ENCODE measurements at places on chromosomes 5 and 9.

DNA sequence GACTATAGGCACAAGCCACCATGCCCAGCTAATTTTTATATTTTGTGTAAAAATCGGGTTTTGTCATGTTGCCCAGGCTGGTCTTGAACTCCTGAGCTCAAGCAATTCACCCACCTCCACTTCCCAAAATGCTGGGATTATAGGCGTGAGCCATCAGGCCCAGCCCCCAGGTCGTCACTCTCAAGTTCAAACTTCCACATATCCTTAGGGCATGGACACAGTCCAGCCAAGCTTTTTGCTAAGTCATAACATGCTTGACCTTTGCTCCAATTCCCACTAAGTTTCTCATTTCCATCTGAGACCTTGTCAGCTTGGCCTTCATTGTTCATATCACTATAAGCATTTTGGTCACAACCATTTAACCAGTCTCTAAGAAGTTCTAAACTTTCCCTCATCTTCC is 43.9 kb upstream of the ARAP3 start:
- DNase-seq = no peak

GRCh38 chr5:172799416-172799815 is 28.4 kb upstream of the DUSP1 start:
- DNase-seq = no peak

DNA sequence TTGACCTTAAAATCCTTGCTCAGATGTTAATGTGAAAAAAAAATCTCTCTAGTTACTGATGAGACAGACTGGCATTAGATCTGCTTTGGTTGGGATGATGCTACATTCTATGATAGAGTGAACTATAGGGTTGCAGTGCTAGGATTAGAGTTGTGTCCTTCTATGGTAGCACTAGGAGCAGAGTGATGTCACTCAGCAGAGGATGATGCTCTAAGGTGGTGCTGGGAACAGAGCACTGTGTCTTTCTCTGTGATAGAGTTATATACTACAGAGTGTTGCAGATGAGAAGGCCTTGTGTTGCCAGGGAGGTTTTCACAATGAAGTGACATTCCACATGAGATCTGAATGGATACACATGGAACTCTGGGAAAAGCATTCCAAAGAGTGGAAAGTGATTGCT is 462.3 kb downstream of the CDH12 start:
- DNase-seq = no peak

GRCh38 chr5:55608595-55609349 is 74.0 kb upstream of the PLPP1 start:
- DNase-seq = no peak

DNA sequence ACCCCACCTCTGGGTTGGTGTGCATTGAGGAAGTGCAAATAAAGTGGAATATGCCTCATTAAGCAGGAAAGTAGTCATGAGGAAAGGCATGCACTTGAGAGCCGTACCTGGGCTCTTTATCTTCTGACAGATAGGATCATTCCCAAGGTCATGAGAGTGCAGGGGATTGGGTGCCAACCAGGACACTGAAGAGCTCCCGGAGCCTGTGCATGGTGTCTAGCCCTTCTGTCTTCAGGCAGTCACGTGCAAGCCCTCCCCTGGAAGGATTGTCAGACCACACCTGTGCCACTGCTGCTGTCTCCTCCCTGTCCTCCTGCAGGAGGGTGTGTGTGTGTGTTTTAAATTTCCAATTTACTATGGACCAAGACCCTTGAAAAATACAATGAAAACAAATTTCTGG is 69.6 kb downstream of the PDE8B start:
- DNase-seq = no peak

GRCh38 chr5:58921159-58921558 is 338.3 kb downstream of the RAB3C start:
- no peak for DNase-seq

GRCh38 chr5:54793468-54794134 is 191.8 kb downstream of the ESM1 start:
- no peak for DNase-seq

DNA sequence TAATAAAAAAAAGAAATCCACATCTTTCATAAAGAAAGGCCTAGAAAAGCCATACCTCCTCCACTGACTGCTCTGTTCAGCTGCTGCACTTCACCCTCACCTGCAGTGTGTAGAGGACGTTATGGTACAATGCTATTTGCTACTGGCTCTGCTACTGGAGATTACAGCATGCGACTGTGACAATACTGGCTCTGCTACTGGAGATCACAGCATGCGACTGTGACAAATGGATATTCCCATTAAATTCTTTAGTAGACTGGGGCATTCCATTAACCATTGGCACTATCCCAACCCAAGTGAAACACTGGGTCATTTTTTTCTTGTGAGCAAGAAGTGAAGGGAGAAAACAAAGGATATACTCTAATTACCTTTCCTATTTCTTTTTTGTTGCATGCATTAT is 1063.5 kb upstream of the DMAC1 start:
- DNase-seq = no peak

- no peak for DNase-seq
These were observed 66.8 kb upstream of the IL7R start for GRCh38 chr5:35789732-35790456.

- DNase-seq = no peak
These were observed 35.6 kb downstream of the PTCD2 start for GRCh38 chr5:72355706-72356299.

- DNase-seq = no peak
These were observed 80.9 kb downstream of the YIPF5 start for GRCh38 chr5:144089401-144090021.

DNA sequence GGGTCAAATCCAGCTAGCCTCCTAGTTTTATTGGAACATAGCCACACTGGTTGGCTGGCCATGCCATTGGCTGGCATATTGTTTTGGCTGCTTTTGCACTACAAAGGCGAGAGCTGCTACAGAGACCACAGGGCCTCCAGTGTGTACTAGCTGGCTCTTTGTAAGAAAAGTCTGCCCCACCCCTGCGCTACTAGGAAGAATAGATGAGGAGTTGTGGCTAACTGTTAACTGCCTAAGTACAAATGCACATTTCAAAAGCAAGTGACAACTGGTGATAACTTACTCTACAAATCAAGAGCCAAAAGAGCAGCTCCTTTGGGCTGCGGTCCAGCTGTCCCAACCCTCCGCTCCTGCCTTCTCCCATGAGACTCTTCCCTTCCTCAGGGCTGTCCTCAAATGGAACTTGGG is 63.9 kb downstream of the SERINC5 start:
- DNase-seq = peak; percentile 27

GRCh38 chr5:83313436-83313835 is 158.1 kb upstream of the VCAN start:
- DNase-seq = no peak

DNA sequence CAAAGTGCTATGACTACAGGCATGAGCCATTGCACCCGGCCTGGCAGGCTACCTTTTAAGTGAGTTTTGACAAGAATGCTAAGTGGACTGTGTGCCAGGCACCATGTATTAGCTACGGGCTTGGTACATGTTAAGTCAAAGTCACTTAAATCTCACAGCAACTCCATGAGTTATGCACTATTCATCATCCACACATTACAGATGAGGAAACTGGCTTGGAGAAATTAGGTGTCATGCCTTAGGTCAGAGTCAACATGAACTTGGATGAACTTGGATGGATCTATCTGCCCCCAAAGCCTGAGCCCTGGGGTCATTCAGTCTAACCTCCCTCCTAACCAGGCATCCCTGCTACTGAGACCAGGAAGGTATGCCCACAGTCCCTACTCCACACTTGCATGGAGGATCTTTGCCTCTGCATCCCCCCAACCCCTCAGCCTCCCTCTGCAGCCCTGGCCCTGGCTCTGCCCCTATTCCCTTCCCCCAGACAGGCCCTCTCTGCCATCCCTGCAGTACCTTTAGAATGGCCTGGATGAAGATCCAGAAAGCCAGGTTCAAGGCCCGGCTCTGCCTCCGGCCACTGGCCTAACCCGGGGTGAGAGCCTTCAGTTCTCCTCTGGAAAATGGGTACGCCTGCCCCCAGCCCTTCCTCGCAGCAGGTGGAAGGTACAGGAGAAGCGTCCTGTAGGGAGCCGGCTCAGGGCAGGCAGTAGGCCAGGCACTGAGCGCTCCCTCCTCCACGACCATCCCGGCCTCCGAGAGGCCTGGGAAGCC is 685 bp upstream of the ADGRD2 start:
- no peak for DNase-seq

DNA sequence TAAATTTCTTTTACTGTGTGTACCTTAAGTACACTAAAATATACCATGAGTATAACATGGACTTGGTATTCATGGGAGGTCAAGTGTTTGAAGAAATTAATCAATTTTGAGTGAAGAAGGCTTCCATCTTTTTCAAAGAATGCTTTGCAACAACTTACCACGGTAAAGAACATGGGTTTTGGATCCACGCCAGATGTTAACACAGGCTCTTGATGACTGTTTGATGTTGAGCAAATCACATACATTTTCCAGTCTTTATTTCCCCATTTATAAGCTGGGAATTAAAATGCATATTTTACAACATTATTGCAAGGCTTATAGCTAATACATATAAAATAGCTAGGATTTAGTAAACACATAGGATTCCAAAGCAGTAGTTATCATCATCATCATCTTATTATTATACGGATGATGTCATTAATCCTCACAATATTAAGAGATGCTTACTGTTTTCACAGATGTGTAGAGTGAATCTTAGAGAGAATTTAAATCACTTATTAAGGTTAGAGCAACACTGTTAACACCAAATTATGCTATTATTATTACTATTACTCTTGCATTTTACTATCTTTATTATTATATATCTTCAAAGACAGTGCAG is 362.0 kb downstream of the PRELID2 start:
- no peak for DNase-seq

DNA sequence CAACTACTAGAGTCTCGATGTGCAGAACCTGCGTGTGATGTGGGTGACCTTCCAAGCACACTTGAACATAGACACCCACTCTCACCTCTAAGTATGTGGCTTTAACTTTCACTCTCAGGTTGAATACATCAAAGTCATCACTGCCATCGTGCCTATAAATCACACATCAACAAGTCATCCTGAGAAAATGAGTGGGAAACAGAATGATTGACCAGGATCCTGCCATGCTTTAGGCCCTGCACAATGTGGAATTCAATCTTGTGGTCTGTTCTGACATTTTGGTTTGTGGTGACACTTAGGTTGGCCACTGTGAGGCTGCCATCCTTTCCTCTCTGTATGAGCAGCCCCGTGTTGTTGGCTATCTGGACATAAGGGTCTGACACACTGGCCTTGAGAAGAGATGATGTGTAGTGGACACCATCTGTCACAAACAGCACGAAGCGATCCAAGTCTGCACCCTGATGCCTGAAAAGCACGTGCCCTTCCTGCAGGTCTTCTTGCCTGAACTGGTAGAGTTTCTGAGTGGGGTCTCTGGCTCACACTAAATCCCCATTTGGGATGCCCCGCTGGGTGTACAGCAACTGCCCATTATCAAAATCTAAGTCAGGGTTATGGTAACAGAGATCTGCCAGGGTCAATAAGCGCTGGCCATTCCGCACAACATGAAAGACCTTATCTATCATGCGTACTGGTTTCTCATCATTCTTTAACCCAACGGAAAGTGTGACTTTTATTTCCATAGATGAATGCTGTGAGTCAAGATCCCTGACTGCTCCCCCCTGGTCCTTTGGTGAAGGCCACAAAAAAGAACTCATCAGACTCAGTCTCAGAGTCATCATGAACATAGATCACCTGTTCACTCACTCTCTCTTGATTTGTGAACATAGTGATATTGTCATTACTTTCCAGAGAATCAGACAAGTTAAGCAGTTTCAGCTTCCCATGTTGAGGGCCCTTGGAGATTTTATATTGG is 116.6 kb downstream of the ESM1 start:
- no peak for DNase-seq

DNA sequence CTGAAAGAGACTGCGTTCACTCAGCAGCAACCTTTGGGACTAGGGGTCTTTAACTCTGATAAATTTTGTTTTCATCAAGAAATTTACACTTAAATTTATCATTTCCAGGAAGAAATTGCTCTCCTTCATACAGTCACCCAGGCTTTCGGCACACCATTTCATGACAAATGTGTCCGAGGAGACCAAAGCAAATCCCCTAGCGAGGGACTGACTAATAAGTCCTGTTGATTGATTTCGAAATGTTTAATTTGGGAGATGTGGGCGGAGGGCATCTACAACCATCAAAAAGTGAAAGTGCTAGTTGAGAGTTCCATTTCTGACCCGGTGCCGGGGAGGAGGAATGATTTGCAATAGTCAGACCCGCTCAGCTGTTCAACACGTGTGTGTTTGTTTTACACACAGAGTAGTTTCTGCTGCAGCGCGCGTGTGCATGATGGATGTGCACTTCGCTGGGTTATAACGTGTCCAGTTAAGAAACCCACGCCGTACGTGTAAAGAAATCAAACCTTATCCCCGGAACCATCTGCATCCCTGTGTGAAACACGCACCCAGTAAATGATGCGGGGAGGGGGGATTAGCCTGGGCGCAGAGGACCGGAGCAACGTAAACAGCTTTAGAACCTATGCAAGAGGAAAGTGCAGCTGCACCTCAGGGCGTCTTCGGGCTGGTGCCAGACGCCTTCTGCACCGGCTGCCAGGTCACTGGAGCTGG is 845 bp upstream of the NR4A3 start:
- peak; percentile 51 for DNase-seq

GRCh38 chr9:126081746-126082145 is 244.9 kb upstream of the MVB12B start:
- DNase-seq = no peak

GRCh38 chr9:94900222-94901018 is 173.9 kb downstream of the AOPEP start:
- DNase-seq = no peak

DNA sequence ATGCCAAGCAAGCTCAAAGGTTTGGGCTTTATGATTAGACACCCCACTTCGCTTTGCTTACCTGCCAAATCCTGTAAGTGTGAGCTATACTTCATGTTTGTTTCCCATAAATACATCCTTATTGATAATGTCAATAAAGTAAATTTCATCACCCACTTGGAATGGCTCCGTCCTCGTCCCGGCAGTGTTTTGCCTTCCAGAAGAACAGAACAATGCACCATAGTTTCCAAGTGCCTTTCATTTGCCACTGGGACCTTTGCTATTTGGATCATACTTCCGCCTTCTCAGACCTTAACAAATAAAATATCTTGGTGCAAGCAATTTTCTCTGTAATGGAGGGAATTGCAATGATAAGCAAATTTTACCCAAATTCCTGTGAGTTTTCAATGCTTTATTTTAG is 229.3 kb downstream of the PIK3R1 start:
- no peak for DNase-seq

- no peak for DNase-seq
These were observed 31.3 kb upstream of the SEC16A start for GRCh38 chr9:136514022-136514714.

GRCh38 chr9:131278702-131279111 is 2.4 kb upstream of the FAM78A start:
- no peak for DNase-seq

DNA sequence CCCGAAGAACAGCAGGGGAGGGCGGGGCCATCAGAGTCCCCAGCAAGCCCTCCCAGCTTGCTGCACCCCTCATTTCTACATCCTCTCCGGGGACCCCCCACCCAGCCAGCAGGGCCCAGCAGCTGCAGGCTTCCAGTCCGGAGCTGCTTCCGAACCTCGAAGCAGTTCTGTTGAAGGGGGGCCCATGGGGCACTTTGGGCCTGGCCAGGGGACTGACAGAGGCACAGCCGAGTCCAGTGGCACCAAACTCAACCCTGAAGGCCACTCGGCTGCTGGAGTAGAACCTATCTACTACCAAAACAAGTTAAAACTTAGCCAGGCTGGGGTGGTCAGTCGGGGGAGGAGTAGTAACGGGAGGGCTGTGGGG is 8.1 kb upstream of the CCDC187 start:
- DNase-seq = no peak
